ENCODE measurements at places on chromosomes 3 and 15. TPM values are rescaled to one million over a fixed set of nuclear protein-coding genes. Genes with fewer than 3 reads are reported as not detected.

Gene CCR3
- total RNA-seq, result not detected

GRCh38 chr3:11452312-11452711, 180.1 kb downstream of the ATG7 start:
- H3K4me3 ChIP-seq, result no peak overlapping the region
- DNase-seq, result no peak
- H3K27ac ChIP-seq, result peak overlapping the region; percentile 85
- no peaks in the 10 kb centered on the region for H3K27me3 ChIP-seq

- no peak overlapping the region for H3K4me3 ChIP-seq
- H3K36me3 ChIP-seq, result no peaks in the 10 kb centered on the region
- no peaks in the 10 kb centered on the region for H3K27me3 ChIP-seq
- H3K27ac ChIP-seq, result no peak overlapping the region
Observed at GRCh38 chr3:168024537-168024941, 71.2 kb downstream of the GOLIM4 start.

DNA sequence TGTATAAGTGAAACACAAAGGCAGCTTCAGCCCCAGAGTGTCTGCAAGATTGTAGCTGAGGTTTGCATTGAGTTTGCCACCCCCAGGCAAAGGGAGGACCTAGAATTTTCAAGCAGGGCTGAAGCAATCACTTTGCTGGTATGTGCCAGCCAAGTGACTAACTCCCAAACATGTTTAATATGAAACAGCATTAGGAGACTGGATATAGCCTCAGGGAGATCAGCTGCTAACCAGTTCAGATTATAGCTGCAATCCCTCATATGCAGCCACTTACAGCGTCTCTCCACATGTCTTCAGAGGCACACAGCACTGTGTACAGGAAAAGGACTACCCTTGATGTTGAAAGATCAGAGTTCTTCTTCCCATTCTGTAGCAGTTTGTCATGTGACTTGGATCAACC, 38.4 kb upstream of the PPP2R3A start:
- no peak overlapping the region for H3K4me3 ChIP-seq
- peaks cover 5% of the 10 kb centered on the region for H3K27me3 ChIP-seq
- H3K36me3 ChIP-seq, result no peaks in the 10 kb centered on the region
- no peak for DNase-seq
- H3K4me1 ChIP-seq, result no peaks in the 10 kb centered on the region

DNA sequence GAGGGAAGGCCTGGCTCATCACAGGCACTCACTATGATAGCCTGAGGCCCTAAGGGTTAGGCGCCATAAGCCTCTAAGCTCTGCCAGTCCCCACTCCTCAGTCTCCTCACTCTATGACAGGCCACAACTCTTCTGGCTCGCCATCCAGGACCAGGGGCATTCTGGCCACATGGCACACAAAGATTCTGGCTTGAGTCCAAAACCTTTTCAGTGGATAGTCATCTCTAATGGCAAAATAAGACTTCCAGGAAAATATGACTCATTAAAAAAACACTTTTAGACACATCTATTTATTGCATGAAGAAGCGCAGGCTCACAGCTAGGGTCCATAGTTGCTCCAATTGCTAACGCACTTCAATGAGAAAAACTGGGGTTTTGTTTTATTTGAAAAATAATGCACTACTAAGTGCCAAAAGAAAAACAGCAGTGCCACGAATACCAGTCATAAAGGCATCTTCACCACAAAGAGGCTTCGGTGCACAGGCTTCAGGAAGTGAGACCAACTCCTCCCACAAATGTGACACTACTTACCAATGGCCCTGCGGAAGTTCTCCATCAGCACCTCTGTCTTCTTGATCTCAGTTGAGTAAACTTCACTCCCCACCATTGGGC, 11.1 kb downstream of the RUVBL1 start:
- H3K27ac ChIP-seq, result peak overlapping the region; percentile 33
- H3K27me3 ChIP-seq, result no peaks in the 10 kb centered on the region
- H3K36me3 ChIP-seq, result peaks cover 66% of the 10 kb centered on the region
- H3K4me3 ChIP-seq, result no peak overlapping the region

DNA sequence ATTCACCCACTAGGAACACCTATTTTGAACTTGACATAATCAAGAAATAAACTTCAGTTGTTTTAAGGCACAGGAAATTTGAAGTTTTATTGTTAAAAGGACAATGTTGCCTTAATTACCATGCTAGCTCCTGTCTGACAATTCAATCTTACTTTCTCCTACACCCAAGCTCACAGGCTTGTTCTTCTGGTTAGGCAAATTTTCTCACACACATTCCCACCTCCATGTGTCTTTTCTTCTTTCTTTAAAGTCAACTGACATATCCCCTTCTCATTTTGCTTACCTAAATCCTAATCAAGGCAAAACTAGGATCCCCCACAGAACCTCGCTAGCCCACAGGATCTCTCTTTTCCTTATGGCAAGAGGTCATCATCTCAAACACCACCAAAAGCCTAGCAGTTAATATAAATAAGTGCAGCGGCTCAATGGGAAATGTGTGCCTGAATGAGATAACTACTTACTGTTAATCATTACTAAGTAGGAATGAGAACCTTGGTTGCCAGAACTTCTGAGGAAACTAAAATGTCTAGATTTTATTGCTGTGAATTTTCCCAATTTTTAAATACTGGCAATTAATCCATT, 189.3 kb downstream of the PLCH1 start:
- no peak overlapping the region for H3K4me3 ChIP-seq
- no peaks in the 10 kb centered on the region for H3K27me3 ChIP-seq
- no peak for DNase-seq
- H3K4me1 ChIP-seq, result peaks cover 25% of the 10 kb centered on the region
- H3K36me3 ChIP-seq, result no peaks in the 10 kb centered on the region

- peak overlapping the region; percentile 58 for H3K27ac ChIP-seq
- H3K4me3 ChIP-seq, result no peak overlapping the region
- peaks cover 9% of the 10 kb centered on the region for H3K36me3 ChIP-seq
- DNase-seq, result peak; percentile 65
- peaks cover 13% of the 10 kb centered on the region for H3K4me1 ChIP-seq
Observed at GRCh38 chr3:189593581-189593980, 37.6 kb upstream of the TP63 start.

DNA sequence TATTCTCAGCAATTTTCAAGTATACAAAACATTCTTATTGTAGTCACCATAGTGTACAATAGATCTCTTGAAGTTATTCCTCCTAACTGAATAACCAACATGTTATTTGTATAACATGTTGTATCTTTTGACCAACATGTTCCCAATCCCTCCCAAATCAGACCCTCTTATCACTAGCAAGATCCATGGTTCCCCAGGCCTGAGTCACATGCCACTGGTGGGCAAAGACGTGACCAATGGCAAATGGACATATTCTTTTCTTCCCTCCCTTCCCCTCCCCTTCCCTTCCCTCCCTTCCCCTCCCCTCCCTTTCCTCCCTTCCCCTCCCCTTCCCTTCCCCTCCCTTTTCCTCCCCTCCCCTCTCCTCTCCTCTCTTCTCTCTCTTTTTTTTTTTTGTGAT, 45.4 kb downstream of the AMOTL2 start:
- no peak for DNase-seq
- no peaks in the 10 kb centered on the region for H3K36me3 ChIP-seq
- H3K27me3 ChIP-seq, result no peaks in the 10 kb centered on the region
- peaks cover 57% of the 10 kb centered on the region for H3K4me1 ChIP-seq
- H3K4me3 ChIP-seq, result no peak overlapping the region

DNA sequence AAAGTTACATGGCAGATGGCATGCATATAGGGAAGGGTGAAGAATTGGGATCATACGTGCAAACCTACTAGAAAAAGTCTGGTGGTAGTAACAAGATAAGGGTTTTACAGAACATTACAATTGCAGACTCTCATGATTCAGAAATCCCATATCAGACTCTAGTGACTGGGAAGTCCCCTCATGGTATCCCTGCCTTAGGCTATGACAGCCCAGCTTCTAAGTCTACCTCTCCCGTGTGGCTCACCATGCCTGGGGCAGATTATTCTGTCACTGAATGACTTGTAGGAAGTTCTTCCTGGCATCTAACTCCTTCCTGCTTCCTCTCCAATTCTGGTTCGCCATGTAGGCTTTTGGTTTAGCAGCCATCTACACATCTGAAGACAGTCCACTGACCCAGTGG, 5.7 kb upstream of the SLC6A11 start:
- H3K4me1 ChIP-seq, result no peaks in the 10 kb centered on the region
- H3K27ac ChIP-seq, result no peak overlapping the region
- no peak for DNase-seq
- peaks cover 23% of the 10 kb centered on the region for H3K27me3 ChIP-seq
- H3K36me3 ChIP-seq, result no peaks in the 10 kb centered on the region

DNA sequence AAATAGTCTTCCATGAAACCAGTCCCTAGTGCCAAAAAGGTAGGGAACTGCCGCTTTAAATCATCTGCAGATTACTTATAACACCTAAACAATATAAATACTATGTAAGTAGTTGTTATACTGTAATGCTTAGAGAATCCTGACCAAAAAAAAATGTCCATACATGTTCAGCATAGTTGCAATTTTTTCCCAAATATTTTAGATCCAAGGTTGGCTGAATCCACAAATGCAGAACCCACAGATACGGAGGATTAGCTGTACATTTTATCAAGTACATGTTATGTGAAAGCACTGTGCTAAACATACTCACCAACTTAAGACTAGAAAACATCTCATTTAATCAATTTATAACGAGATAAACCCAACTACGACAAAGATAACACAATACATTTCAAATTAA, 9.3 kb downstream of the MSL2 start:
- no peak for DNase-seq
- H3K4me1 ChIP-seq, result peaks cover 37% of the 10 kb centered on the region
- H3K4me3 ChIP-seq, result no peak overlapping the region
- H3K36me3 ChIP-seq, result no peaks in the 10 kb centered on the region
- H3K27ac ChIP-seq, result no peak overlapping the region

- no peaks in the 10 kb centered on the region for H3K4me1 ChIP-seq
- no peak for DNase-seq
- no peaks in the 10 kb centered on the region for H3K27me3 ChIP-seq
- H3K36me3 ChIP-seq, result no peaks in the 10 kb centered on the region
- no peak overlapping the region for H3K4me3 ChIP-seq
- H3K27ac ChIP-seq, result no peak overlapping the region
Observed at GRCh38 chr15:31446546-31446945, 119.9 kb downstream of the KLF13 start.

GRCh38 chr3:179671747-179672242, 19.0 kb downstream of the USP13 start:
- DNase-seq, result peak; percentile 24
- no peaks in the 10 kb centered on the region for H3K36me3 ChIP-seq
- H3K4me3 ChIP-seq, result no peak overlapping the region
- peaks cover 8% of the 10 kb centered on the region for H3K4me1 ChIP-seq
- H3K27me3 ChIP-seq, result no peaks in the 10 kb centered on the region

DNA sequence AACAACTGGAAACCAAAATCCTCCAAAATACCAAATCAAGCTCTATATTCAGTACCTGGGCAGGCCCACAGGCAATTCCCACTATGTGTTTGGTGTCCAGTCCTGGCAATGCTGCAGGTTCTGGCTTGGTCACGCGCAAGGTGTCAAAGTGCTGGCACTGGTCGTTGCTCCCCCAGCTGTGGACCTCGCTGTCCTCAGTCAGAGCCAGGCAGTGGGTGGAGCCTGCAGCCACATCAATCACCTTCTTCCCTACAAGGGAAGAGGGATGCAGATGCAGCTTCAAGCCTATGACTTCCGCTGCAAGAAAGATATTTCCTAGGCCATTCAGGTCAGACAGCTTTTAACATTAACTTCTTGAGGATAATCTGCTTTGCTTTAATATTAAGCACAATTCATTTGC, 61.3 kb downstream of the HERC2 start:
- H3K4me3 ChIP-seq, result no peak overlapping the region
- H3K36me3 ChIP-seq, result peaks cover 22% of the 10 kb centered on the region
- no peak for DNase-seq

- H3K4me3 ChIP-seq, result no peak overlapping the region
- H3K27ac ChIP-seq, result no peak overlapping the region
- peaks cover 23% of the 10 kb centered on the region for H3K36me3 ChIP-seq
- H3K27me3 ChIP-seq, result no peaks in the 10 kb centered on the region
- no peaks in the 10 kb centered on the region for H3K4me1 ChIP-seq
- no peak for DNase-seq
Observed at GRCh38 chr15:28182216-28182615, 83.1 kb upstream of the OCA2 start.

DNA sequence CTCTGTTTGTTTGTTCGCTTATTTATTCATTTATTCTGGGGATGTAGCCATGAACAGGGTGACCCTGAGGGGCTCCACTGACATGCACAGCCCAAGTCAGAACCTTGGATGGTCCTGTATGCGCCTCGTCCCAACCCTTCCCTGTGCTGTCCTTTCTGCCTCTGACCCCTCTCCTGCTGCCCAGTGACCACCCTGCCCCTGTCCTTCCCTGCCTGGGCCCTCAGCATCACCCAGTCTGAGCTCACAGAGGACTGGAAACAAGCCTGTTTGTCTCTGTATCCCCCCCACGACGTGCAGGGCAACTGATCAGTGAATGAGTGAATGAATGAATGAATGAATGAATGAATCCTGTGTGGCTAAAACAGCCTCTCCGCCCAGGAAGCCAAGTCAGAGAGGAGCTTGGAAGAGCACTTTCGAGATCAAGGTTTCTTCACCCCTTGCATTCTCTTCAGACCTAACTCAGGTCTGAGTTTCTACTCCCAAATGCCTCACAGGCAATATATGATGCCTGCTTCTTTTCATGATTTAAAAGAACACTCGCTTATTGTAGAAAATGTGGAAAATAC, 157.7 kb downstream of the SMAD6 start:
- H3K36me3 ChIP-seq, result no peaks in the 10 kb centered on the region
- no peaks in the 10 kb centered on the region for H3K27me3 ChIP-seq
- no peaks in the 10 kb centered on the region for H3K4me1 ChIP-seq
- H3K4me3 ChIP-seq, result no peak overlapping the region
- no peak for DNase-seq

- H3K4me3 ChIP-seq, result no peak overlapping the region
- no peak for DNase-seq
- H3K27ac ChIP-seq, result no peak overlapping the region
- H3K4me1 ChIP-seq, result no peaks in the 10 kb centered on the region
- H3K27me3 ChIP-seq, result peaks cover 9% of the 10 kb centered on the region
Observed at GRCh38 chr3:168475704-168476103, 380.0 kb upstream of the GOLIM4 start.

DNA sequence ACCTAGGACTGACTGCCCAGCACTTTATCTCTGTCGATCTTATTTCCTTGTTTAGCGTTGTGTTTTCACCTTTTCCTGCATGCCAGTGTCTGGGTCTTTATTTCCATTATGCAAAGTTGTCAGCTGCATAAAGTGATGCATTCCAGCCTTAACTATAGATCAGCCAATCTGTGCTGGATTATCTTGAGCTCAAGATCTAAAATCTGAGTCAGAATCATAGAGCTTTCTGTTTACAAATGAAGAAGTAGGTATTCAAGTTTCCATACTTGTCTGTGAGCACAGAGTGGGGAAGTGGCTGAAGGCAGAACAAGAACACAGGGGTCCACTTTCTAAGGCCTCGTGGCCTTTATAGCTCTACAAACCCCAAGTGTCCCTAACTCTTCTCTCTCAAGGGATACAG, 82.4 kb upstream of the PLCL2 start:
- peaks cover 4% of the 10 kb centered on the region for H3K4me1 ChIP-seq
- peaks cover 6% of the 10 kb centered on the region for H3K27me3 ChIP-seq
- no peaks in the 10 kb centered on the region for H3K36me3 ChIP-seq
- no peak overlapping the region for H3K27ac ChIP-seq
